Body of pancreas (tissue), 4 donors: ENCODE measurements at places on chromosomes 6 and 20.

GRCh38 chr20:35091816-35092523 lies 637 bp downstream of the TRPC4AP start:
- no peak for DNase-seq

- no peak for DNase-seq
Measured at GRCh38 chr20:18019068-18019467, 38.6 kb downstream of the OVOL2 start.

DNA sequence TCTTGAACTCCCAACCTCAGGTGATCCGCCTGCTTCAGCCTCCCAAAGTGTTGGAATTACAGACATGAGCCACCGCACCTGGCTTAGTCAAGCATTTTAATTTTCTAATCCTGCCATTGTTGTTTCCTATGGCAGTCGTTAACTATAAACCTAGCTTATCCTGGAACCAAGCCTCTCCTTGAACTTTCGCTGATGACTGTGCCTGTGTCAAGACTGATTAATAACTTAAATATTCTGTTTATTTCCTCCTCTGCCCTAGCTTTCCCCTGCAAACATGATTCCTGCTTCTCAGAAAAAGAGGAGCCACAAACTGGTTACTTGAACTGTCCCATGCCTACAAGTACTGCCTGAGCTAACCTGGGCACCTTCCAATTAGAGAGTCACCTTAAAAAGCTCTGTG lies 1.5 kb downstream of the VNN1 start:
- DNase-seq = peak; percentile 40

DNA sequence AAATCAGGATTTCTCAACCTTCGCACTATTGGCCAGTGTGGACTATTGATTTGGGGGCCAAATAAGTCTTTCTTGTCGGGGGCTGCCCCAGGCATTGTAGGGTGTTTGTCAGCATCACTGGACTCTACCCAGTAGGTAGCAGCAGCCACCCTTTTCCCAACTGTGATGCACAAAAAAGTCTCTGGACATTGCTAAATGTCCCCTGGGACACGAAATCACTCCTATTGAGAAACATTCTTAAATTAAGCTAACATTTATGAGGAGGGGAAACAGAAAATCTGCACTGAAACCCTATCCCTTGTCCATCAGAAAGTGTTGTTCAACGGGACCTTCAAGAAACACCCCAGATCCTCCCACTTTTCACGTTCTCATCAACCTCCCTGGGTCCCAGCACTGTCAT lies 54.2 kb downstream of the NFATC2 start:
- DNase-seq = no peak

DNA sequence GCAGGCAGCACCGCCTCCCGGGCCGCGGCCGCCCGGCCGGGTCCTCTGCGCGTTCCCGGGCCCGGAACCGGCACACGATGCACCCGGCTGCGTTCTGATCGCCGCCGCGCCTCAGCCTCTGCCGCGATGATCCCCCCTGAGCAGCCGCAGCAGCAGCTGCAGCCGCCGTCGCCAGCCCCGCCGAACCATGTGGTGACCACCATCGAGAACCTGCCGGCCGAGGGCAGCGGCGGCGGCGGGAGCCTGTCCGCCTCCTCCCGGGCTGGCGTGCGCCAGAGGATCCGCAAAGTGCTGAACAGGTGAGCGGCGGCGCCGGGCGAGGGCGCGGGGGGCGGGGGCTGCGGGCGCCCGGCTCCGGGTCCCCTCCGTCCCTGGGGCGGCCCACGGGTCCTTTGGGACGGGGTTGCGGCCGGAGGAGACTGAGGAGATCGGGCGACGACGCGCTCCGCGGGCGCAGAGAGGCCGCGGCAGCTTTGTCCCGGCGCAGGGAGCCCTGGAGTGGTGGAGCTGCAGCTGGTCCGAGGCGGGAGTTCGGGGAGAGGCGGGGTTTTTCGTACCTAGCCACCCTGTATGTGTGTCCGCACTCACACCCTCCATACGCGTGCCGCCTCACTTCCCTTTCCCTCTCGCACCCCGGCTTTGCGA lies 659 bp downstream of the SLC35F1 start:
- DNase-seq = peak; percentile 48

- no peak for DNase-seq
Measured at GRCh38 chr6:21612067-21612745, 18.7 kb downstream of the SOX4 start.

GRCh38 chr6:50698546-50698945 lies 14.8 kb upstream of the TFAP2D start:
- DNase-seq = no peak

DNA sequence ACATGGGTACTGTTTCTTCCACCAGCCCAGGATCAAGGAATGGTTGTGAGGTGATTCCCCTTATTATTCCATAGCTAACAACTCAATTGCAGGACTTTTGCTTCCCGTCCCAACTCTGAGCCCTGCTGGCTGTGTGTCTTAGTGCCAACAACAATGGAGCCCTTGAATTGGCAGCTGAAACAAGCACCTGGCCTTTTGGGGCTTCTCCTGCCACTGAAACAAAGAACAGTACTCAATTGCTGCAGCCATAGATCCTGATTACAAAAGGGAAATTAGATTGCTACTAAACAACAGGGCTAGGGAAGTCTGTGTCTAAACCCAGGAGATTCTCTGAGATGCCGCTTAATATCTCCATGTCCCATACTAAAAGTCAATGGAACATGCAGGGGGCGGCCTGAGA lies 61.3 kb upstream of the CARMIL1 start:
- no peak for DNase-seq

DNA sequence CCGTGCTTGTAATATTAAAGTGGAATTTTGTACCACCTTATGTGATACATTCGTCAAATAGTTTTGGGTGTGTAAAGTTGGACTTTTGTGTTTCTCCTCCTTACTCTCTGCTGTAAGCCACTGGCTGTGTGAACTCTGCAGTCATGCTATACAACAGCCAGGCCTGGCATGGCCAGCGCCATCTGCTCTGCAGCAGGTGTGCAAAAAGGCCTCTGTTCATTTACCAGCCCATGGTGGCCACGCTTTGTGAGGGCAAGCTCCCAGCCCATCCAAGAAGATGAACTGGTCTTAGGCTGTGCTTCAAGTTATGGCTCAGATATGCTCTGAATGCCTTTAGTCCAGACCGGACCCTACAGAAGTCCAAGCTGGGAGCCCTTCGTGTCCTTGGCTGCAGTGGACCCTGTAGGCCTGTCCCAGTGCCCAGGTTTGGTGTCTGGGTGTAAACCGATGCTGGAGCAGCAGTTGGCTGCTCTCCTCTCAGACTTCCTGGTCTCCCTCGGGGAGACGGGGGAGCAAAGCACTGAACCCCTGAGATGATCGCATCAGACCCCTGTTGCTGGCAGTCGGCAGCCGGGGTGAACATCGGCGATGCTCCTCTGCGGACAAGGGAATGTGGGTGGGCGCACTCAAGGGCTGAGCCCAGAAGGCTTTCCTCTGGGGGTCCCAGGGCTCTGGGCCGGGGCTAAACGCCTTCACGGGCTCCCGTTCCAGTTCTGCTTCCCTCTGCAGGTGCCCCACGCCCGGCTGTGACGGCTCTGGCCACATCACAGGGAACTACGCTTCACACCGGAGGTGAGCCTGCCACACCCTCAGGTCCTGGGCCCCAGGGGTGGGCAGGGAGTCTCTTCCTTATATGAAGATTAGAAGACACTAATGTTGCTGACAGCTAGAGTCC lies 28.6 kb upstream of the PCMTD2 start:
- DNase-seq = no peak

GRCh38 chr6:165664559-165665383 lies 1.7 kb upstream of the PDE10A start:
- DNase-seq = no peak

GRCh38 chr6:3194535-3195419 lies 32.7 kb downstream of the TUBB2B start:
- no peak for DNase-seq

- no peak for DNase-seq
Measured at GRCh38 chr6:137652961-137653705, 158.9 kb upstream of the OLIG3 start.

GRCh38 chr6:71138376-71138775 lies 150.2 kb upstream of the OGFRL1 start:
- DNase-seq = no peak

- no peak for DNase-seq
Measured at GRCh38 chr20:14375416-14375985, 38.1 kb upstream of the FLRT3 start.

DNA sequence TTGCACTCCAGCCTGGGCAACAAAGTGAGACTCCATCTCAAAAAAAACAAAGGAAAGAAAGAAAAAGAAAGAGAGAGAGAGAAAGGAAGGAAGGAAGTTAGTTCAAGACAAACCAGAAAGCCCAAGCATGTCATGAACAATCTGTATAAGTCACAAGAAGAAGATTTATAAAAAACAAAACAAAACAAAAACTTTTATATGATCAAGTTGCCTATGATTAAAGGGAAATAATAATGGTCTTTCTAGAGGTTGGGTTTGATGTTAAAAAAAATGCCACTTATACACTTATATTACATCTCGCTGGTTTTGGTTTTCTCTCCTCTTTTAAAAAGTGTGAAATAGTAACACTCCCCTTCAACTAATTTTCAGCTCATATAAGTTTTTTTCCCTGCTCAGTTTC lies 146.2 kb upstream of the CARMIL1 start:
- DNase-seq = no peak

GRCh38 chr20:2750491-2751251 lies 49.8 kb downstream of the CPXM1 start:
- peak; percentile 50 for DNase-seq

GRCh38 chr6:45655745-45656476 lies 278.2 kb upstream of the SUPT3H start:
- DNase-seq = no peak

DNA sequence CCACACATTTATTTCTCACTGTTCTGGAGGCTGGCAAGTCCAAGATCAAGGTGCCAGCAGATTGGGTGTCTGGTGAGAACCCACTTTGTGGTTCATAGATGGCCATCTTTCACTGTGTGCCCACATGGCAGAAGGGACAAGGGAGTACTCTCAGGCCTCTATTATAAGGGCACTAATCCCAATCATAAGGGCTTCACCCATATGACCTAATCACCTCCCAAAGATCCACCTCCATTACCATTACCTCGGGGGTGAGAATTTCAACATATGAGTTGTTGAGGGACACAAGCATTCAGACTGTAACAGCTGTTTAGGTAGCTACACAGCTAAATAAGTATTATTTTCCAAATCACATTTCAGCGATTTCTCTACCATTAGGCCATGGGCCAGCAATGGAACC lies 2.5 kb upstream of the PRND start:
- no peak for DNase-seq

GRCh38 chr6:124882579-124883393 lies 79.5 kb upstream of the RNF217 start:
- no peak for DNase-seq

DNA sequence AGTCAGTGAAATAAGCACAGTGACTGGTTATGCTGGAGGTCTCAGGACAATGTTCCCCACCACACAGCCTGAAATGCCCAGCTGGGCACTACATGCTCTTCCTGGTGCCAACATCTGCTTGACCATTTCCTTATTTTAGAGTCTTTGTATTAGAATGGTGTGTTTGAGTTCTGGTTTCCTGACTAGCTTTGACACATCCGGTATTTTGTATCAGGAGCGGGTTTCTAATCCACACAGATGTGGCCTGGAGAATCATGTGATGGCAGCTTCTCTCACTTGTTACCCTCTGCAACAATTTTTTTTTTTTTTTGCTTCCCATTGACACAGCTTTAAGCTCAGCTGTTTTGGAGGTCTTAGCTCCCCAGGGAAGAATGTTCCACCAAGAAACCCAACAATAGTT lies 164.5 kb upstream of the CST7 start:
- DNase-seq = no peak

DNA sequence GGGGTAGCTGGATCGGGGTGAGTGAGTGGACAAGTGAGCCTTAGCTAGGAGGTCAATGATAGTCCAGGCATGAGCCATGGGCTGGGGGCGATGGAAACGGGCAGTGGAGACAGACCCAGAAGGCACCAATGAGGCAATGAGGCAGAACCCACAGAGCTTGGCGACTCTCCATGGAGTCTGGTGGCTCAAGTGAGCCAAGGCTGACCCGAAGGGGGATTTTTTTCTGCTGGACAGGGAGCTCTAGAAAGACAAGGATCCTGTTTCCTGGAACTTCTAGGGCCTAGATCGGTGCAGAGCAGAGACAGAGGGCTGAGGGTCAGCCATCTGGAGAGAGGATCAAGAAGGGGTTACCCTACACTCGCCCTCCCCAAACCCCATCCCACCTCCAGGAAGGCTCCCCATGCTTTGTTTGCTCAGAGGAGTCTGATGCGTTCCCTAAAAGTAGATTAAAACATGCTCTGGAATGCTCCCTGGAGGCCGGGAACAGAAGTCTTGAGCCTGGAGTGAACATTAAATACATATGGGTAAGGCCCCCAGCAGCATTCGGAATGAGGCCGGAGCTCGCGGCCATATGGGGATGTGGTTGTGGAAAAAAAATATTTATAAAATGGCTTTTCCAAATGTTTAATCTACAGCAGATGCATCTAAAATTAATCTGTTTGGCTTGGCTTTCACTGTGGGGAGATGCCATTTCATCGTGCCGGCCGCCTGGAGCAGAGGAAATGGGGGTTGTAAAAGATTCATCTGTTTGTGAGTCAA lies 237.8 kb upstream of the PMEPA1 start:
- no peak for DNase-seq

- no peak for DNase-seq
Measured at GRCh38 chr6:32668226-32668747, 1.8 kb upstream of the HLA-DQB1 start.

DNA sequence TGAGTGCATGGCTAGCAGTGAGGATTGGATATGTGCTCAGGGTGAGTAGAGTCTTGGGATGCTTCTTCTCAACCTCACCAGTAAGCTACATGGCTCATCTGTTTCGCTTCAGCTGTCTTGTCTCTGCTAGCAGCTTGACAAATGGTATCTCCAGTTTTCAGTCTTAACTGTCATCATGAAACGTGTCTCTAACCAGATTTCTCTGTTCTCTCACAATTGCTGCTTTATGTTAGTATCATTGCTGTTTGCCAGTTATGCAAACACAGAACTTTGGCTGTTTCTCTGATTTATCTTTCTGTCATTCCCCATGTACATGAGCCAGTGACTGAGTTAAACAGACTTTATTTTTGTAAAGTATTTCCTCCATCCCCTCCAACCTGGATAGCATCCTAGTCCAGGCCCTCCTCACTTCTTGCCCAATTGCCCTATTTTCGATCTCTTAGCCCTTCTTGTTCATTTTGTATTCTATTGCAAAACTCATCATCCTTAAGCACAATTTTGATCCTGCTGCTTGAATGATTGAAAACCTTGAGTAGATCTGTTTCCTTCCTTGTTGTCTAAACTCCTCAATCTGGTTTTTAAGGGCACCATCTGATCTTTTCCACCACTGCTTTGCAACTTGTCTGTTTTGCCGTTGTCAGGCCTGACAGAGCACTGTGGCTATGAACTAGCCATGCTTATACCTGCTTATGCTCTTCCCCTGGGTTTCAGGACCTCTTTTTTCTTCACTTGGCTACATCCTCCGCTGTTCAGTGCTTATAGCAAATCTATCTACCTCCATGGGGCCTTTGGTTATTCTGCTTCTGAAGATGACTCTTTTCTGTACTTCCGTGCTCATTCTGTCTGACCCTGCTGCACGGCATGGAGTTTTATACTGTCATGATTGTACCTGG lies 37.7 kb upstream of the ADIG start:
- DNase-seq = no peak

DNA sequence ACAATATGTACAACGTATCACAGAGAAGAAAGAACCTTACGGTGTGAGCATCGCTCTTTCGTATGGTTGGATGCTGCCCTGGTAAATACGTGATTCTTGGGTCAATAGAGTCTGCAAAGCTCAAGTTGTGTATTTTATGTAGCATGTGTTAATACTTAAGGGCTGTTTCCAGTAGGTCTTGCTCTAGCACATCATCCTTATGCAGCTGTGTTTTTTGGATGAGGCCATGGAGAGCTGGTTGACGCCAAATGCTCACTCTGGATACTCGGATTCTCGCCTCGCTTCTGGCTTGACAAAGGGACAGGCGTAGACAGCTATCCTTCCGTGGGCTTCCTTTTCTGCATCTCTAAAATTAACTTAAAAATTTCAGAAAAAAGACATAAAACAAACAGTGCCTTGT lies 38.9 kb downstream of the SNRNP48 start:
- no peak for DNase-seq
